Suppressor macrophage treated with lipopolysaccharide for 1 hour (primary cell): ENCODE measurements at places on chromosomes 1 and 21.
A peak's percentile ranks its signal among the peaks of the same experiment; 100 is the strongest.

- no peak for DNase-seq
Measured at GRCh38 chr1:172755099-172755498, 96.2 kb downstream of the FASLG start.

DNA sequence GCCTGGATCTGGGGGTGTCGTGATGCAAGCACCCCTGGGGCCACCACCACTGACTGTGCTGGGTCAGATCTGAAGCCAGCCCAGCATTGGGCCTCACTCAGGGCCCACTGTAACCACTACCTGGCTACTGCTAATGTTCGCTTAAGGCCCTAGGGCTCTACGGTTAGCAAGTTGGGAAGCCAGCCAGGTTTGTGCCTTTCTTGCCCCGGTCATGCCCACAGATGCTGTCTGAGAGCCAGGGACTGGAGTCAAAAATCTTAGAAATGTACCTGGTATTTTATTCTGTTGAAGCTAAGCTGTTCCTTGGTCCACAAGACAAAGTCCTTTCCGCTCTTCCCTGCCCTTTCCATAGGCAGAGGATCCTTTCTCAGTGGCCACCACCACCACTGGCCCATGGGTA lies 15.2 kb upstream of the FCRL3 start:
- DNase-seq = no peak

DNA sequence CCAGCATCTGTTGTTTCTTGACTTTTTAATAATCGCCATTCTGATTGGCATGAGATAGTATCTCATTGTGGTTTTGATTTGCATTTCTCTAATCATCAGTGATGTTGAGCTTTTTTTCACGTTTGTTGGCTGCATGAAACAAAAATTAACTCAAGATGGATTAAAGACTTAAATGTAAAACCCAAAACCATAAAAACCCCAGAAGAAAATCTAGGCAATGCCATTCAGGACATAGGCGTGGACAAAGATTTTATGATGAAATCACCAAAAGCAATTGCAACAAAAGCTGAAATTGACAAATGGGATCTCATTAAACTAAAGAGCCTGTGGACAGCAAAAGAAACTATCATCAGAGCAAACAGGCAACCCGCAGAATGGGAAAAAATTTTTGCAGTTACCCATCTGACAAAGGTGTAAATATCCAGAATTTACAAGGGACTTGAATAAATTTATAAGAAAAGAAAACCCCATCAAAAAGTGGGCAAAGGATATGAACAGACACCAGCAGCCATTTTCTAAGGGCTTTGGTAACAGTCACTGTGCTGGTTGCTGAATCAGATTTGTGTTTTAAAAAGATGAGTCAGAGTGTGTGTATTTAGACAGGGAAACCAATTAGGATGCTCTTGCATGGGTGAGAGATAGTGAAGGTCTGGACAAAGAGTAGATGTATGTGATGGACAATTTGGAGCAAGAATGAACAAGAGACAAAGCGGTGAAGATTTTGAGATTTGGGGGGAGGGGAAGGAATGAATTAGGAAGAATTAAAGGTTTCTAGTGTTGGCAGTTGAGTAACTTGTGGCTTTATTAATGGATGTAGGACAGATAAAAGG lies 110.7 kb downstream of the RYR2 start:
- no peak for DNase-seq

DNA sequence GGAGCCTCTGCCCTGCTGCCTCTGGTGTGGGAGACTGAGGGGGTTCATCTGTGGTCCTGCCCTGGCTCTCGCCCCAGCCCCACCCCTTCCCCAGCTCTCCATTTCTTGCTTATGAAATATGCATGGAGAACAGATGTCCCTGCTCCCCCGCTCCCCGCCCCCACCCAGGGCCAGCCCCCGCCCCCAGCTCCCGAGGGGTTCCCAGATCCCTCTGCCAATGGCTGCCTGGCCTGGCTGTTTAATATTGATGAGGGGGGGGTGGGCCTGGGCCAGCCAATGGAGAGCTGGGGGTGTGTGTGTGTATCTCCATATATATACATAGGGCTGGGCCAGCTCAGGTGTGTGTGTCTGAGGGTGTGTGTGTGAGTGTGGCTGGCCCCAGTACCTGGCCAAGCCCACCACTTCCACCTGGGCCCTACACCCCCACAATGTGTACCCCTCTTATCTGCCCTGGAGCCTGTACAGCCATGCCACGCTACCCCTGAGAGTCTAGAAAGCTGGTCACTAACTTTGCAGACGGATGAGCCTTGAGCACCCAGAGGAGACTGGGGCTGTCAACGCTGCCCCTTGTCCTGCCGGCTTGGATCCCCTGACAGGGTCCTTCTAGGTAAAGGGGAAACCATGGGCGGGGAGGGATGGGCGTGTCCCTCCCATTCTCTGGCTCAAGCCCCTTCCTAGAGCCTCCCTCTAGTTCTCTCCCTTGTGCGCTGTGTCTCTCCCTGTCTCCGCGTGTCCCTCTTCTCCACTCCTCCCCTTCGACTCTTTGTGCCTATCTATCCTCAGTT lies at the start of gene NHLH1:
Gene NHLH1, plus strand, starts transcription at position 341 of the 785 bp plus-strand sequence. CDS start 3,661 bp downstream, outside the sequence.
- no peak for DNase-seq

DNA sequence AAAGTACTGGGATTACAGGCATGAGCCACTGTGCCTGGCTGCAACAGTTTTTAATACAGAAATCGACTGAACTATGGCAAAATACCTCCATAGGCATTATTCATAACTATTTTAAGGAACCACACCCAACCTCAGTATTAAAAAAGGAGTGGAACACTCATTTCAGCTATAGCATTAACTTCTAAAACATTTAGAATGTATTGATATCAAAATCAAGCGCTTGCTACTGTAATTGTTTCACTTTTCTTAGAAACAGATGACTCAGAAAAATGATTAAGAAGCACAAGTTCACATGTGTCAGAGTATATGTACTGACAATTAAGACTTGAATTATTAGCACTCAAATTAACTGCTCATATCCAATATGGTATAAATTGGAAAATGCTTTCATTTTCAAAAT lies 15.1 kb downstream of the AIDA start:
- peak; percentile 49 for DNase-seq

DNA sequence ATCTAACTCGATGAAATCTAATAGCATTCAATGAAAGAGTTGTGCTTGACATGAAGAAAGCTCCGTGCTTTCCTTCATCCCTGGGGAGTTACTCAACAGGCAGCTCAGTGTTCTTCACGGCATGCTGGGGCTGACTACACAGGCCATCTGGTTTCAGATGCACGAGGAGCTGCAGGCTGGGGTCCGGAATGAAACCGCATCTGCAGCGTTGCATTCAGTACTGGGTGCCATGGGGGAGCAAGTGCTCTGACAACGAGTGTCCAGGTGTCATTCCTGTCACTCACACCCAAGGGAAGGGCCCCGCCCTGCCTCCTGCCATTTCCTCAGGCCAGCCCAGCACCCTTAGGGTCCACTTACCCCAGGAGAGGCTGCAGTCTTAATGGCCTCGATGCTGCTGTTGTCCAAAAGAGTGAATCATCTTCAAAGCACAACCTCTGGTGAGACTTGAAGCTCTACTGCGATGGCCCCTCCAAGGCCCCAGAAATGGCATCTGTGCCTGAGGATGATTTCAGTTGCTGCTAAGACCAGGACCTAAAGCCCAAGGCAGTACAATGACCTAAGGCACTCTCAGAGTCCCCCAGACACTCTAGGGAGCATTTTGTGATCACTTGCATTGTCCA lies 61.4 kb downstream of the STUM start:
- DNase-seq = no peak

GRCh38 chr1:247924868-247925267 lies at the start of gene OR2AJ1:
TSS of gene OR2AJ1 (plus strand) at chr1:247924889. CDS start at chr1:247933769, 8,880 bp downstream.
- DNase-seq = no peak

DNA sequence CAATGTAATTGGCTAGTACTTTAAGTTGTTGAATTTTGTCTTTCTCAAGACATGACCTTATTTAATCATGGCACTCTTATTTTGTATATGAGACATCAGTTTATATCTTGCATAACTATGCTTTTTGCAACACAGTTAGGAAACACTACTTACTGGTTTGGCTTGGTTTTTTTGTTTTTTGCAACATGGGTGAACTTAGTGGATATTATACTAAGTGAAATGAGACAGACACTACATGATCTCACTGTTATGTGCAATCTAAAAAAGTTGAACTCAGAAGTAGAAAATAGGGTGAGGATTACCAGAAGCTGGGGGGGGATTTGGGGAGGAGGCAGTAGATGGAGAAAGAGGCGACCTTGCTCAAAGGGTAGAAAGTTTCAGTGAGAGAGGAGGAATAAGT lies 132.1 kb downstream of the PLA2G4A start:
- DNase-seq = peak; percentile 42

DNA sequence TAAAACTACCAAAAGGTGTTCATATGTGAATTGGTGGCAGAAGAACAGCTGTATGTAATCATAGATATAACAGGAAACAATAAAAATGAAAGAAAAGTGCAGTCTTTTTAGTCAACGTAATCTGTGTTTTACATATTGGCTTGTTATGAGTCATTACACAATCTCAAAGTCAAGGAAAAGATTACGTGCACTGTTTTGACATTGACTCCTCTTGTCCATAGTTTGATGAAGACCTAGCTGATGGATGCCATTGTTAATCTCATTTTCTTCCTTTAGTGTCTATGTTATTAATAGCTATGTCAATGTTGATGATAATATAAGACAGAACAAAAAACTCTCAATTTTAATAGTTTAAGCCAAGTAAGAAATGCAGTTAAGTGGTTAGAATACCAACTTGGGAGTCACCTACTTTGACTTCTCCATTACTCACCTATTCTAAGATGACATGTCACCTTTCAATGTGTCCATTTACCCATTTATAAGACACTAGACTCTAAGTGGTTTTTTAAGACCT lies 84.5 kb upstream of the SAMSN1 start:
- DNase-seq = peak; percentile 28

DNA sequence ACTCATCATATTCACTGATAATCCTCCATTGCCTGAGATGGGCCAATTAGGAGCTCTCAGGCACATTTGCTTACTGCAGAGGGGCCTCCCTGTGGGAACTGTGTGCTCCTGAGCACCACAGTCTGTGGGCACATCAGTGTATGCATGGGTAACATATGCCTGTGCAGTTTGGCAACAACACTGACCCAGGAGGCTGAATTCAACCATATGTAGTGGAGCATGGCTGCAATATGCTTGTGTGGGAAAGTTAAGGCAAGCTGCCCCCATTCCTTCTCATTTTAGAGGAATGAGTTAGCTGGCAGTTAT lies 11.8 kb upstream of the FMOD start:
- DNase-seq = no peak
